Substantia nigra (tissue), 51 donors: ENCODE measurements at places on chromosomes 2 and 18.

- no peak for DNase-seq
These were observed 53.7 kb downstream of the EDAR start for GRCh38 chr2:108935271-108935741.

DNA sequence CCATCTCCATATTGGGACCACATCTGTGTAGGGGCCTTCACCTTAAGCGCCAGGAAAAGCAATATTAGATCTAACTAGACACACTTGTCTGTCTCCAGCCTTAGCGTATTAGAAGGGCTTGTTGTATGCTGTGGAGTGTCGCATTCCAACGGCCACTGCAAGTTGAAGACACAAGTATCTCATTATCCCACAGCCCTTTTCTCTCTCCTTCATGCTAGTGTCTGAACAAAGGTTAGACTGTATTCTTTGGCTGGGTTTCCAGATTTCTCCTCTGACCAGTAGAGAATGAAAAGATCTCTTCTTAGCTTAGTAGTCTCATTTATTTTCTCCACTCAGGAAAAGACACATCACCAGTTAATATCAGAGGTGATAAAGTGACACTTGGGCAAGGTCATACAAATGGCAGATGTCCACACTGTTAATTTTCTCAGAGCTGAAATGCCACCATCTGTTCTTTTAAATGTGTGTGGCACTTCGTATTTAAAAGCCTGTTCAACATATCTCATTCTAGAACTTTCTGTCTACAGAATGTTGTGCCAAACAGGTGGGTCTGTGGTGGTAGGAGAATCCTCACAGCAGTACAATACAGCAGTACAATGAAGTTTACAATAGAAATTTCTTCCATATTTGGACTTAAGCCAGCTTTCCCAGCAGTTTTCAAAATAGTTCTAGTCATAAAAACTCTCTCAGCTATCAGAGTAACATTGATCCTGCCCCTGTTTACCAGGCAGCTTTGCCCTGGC, 94.0 kb upstream of the ITGA6 start:
- no peak for DNase-seq

- no peak for DNase-seq
These were observed 25.6 kb downstream of the GCA start for GRCh38 chr2:162369551-162369950.

DNA sequence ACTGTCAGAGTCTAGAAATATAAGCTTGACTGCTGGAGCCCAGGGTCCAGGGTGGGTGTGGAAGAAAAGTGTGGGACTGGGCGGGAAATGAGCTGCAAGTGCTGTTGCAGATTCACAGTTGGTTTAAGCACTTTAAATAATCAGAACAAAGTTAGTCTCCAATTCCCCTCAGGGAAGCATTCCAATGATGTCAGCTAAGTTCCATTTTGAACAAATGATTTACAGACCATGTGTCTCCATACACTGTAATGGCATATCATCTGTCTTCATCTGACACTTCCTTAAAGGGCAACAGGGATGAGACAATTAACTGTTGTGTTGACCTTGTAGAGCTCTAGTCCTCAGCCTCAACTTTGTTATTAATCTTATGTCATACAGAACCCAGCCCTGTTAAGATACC, 31.5 kb upstream of the REG3A start:
- no peak for DNase-seq

GRCh38 chr2:113072584-113072983, 4.8 kb downstream of the IL1F10 start:
- no peak for DNase-seq

DNA sequence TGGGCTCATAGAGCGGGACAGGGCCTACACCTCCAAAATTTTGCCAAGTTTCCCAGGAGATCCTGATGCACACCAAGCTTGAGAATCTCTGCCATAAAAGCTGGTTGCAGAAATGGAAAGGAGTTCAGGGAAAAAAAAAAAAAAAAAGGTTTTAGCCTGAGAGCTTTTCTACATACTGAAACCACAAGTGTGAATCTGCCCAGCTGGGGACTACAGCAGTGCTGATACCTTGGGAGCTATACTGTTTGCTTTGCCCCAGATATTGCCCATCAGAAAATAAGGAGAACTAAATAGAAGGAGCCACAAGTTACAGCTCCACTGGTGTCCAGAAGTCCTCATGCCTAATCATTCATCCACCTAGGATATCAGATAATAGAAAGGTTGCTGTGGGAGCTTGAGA, 38.4 kb upstream of the NCKAP5 start:
- no peak for DNase-seq

- DNase-seq, result no peak
These were observed 1023.6 kb downstream of the TMEM182 start for GRCh38 chr2:103785432-103785831.

DNA sequence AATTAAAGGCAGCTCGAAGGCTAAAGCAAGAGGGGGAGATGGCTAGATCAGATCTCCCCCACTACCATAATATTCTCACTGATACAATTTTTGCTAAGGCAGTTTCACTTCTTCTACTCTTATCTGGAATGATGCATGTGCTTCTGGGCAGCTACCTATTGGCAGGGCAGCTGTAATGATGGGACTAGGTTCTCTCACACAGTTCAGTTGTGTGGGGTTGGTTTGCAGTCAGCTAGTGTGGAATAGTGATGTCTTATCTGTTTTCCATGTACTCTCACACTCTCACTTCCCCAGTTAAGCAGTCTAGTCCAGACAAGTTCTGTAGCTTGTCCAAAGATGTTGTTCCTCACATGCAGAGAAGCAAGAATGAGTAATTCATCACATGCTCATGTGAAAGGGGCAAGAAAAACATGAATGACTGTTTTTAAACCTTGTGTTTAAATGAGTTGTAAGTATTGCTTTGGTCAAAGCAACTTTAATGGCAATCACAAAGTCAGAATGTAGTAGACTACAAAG, 836.1 kb downstream of the CBLN2 start:
- DNase-seq, result no peak

DNA sequence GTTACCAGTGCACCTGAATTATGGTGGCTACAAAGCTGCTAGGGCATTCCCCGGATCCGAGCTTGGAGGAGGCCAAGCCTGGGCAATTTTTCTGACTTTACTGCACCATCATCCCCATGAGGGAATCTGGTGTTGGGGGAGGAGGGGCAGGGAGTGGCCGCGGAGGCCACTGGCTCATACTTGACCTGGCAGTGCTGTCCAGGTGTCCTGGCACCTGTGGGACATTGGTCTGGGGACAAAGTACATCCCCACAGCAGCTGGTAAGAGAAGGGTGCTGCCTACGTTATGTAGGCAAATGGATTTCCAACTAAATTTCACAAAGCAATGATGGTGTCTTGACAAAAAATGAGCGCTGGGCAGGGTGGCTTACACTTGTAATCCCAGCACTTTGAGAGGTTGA, 48.3 kb downstream of the KLHL29 start:
- DNase-seq, result no peak

- no peak for DNase-seq
These were observed 125.8 kb upstream of the CDH19 start for GRCh38 chr18:66729442-66730239.

- DNase-seq, result no peak
These were observed 35.0 kb downstream of the CERS6 start for GRCh38 chr2:168490946-168491605.

DNA sequence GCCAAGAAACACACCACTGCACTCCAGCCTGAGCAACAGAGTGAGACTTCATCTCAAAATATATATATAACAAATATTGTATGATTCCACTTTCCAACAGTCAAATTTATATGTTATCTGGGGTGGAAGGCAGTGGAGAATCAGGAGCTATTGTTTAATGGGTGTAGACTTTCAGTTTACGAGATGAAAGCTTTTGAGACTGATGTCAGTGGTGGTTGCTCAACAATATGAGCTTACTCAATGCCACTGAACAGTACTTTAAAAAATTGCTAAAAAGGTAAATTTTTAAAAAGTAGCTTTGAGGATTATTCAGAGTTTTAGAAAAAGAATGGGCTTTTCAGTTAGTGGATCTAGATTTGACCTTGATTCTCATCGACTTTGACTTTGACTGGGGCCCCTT, 105.9 kb upstream of the ST6GAL2 start:
- DNase-seq, result no peak

- no peak for DNase-seq
These were observed 76.4 kb downstream of the KLHL14 start for GRCh38 chr18:32696376-32696775.

DNA sequence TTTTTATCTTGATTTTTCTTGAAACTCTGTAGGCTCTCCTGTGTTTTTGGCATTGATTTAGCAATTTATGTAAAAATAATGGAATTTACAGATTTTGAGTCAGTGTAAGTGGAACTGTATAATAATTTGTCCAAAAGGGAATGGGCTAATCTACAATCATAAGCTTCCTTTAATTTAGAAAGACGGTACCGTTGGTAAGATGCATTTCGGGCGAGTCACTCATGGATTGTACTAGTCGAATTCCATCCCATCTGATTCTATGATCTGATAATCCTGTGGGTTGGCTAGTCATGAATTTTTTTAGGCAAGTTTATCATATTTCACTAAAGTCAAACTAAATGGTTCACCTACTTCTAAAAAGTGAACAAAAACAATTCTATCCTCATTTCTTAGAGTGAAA, 133.4 kb downstream of the ZNF407 start:
- DNase-seq, result no peak

DNA sequence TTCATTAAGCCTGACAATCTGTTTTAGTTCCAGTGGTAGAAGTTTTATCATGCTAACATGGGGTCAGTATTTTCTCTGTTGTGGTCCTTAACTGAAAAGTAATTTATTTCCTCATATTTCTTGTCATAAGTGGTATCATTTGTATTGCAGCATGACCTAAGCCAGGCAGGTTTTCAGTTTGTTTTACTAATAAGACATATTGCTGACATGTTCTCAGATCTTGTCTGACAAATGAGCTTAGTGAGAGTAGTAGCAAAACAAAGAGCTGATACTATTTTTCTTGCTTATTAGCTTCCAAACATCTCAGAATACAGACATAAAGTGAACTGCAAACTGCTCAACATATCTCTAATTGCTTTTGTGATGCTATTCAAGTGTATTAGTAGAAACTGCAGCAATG, 293.6 kb downstream of the DSEL start:
- no peak for DNase-seq

- DNase-seq, result no peak
These were observed 50.4 kb upstream of the MCM6 start for GRCh38 chr2:135926605-135927004.

GRCh38 chr2:209367075-209367747, 56.6 kb upstream of the MAP2 start:
- DNase-seq, result no peak

- DNase-seq, result no peak
These were observed 90.3 kb downstream of the CCDC178 start for GRCh38 chr18:33350256-33350655.

DNA sequence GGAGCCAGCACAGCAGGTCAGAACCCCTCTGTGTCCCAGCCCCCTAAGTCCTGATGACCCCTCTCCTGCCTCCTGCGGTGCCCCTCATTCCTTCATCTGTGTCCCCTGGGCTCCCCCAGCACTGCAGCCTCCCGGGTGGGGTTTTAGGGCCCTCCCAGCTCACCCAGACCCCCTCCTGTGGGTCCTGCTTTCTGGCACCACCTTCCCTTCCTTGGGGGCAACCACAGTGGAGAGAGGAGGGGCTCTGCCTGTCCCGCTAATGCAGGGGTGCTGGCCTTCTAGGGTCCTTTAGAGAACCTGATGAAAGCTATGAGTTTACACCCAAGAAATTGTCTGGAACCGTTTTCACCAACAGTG, 42.7 kb upstream of the ALPP start:
- no peak for DNase-seq

DNA sequence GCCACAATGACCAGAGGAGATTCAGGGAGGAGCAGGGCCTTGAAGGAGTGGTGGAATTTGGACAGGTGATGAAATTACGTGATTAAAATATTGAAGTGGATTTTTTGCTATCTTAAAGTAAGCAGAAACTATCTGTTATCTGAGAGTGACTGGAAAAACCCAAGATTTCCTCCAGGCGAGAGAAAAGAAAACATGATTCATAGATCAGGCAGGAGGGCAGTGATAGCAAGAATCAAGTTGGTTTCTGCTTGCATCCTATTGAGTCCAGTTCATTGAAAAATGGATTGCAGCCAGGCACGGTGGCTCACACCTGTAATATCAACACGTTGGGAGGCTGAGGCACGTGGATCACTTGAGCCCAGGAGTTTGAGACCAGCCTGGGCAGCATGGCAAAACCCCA, 127.8 kb downstream of the NXPH2 start:
- no peak for DNase-seq

DNA sequence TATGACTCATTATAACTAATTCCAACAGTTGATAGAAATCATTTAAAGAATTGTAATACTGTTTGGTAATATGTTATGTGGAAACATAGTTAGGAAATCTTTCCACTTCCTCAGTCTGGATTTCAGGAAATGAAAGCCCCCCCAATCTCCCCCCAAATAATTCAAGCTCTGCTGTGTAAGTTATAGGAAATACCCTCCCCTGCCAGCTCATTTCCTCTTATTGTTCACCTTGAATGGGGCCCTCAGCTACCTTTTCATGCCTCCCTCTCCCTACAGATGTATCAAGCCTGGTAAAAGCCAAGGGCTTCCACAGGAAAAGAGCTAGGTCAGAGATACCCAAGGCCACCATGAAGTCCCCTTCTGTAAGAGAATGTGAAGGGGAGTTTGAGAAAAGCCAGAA, 155.5 kb downstream of the CNTNAP5 start:
- no peak for DNase-seq

DNA sequence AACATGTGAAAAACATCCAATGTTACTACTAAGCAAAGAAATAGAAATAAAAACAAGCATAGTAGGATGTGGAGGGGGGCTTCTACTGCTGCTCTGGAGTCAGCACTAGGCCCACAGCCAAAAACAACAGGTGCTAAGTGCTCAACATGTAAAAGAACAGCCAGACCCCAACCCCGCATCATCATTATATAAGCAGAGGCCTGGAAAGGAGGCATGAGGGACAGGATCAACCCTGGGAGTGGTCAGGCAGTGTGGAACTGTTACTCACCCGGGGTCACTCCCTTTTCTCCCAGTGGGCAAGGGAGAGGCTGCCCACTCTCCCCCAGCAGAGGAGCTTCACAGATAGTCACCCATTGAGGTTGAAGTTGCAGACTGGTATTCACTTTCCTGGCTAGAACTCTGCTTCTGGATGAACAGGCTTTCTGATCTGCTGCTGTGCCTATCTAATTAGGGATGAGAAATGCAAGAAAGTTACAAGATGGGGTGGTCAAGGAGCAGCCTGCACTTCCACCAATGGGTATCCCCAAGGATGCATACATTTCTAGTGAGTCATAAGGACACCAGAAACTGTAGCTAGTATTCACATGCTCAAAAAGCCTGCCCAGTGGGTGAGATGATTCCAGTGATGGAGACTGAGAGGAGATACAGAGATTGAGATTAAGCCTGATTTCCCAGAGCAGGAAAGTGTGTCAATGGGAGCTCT, 480.1 kb upstream of the TCF4 start:
- DNase-seq, result no peak

GRCh38 chr18:54968807-54969206, 9.5 kb upstream of the CCDC68 start:
- DNase-seq, result no peak

- DNase-seq, result no peak
These were observed 186.4 kb downstream of the MREG start for GRCh38 chr2:215826838-215827441.

- DNase-seq, result no peak
These were observed 1.7 kb upstream of the NETO1 start for GRCh38 chr18:72869226-72870185.
